ENCODE measurements at places on chromosomes 6 and 20.

DNA sequence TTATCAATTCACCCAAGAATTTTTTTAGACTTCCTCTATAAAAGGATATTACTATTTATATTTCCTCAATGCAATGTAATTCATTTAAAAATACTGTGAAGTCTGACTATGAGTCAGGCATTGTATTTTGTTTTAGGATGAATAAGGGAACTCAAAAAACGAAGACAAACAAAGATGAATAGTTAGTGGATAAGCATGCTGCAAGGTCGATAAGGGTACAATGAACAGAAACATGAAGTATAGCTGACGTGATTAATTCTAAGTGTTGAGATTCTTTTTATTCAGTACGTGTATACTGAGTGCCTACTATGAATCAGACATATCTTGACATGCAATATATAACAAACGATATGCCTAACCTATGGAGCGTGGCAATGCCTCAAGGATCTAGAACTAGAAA lies 105.4 kb downstream of the PDE10A start:
- DNase-seq = no peak

- no peak for DNase-seq
Measured at GRCh38 chr20:53713328-53714056, 119.9 kb upstream of the ZNF217 start.

DNA sequence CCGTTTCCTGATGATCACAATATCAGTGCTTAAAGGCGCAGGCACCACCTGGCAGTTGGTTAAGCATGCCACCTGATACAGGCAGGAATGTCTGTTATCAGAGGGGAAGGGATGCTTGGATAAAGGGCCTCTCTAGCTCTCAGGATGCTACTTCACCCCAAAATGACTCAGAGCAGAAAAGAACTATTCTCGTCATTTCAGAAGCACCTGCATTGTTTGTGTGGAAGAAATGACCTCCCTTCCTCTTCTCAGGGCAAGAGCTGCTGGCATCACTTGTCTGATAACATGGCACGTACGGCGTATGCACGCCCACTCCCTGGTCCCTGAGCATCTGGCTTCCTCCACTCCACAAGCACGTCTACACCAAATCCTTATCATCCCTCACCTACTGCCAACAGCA lies 47.3 kb downstream of the ATP9A start:
- no peak for DNase-seq

GRCh38 chr20:47459344-47460073 lies 42.2 kb upstream of the NCOA3 start:
- DNase-seq = no peak

DNA sequence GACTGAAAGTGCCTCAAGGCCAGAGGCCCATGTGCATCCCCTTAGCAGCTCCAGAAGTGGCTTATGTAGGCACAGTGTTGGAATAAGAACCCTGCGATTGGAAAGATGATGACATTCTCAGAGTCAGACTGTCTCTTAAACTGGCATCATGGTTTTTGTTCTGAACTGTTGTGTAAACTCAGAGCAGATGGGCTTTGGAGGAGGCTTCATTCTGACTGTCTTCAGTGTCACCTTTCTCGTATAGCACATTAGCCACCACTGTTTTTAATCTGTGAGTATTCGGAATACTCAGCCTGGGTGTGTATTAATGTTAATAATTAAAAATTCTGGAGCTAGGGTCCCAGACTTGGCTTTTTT lies 140.9 kb downstream of the JARID2 start:
- no peak for DNase-seq

- DNase-seq = no peak
Measured at GRCh38 chr6:113451049-113451448, 406.1 kb upstream of the MARCKS start.

DNA sequence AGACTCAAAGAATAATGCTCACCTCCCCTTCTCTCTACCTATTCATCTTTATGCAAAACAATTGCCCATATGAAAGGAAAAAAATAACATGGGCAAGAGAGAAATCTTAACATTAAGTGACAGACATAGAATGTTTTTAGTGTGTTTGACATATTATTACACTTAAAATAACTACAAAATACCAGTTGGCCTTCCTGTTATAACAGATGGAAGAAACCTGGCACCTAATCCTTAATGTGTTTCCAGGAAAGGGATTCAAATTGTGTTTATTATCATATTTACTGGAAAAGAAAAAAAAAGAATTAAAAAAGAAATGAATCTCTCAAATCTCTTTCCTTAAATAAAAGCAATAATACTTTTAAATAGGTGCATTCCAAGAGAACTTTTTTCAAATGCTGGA lies 158.6 kb downstream of the LAMP5 start:
- DNase-seq = no peak

DNA sequence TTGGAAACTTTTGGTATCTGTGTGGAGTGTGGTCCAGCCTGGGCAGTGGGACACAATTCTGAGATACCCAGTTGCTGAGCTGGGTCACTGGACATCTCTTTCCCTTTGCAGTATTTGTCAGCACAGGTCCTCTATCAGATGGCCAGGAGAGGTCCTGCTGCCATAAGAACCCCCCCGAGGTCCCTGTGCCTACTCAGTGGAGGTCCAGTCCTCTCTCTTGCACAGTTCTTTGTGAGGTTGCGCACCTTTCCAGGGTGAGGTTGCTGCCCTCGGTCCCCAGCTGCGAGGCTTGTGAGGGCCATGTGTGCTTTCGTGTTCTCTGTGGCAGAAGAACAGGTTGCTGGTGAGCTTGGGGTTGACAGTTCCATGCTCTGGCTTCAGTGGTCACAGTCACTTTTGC lies 320.6 kb downstream of the QKI start:
- DNase-seq = no peak

DNA sequence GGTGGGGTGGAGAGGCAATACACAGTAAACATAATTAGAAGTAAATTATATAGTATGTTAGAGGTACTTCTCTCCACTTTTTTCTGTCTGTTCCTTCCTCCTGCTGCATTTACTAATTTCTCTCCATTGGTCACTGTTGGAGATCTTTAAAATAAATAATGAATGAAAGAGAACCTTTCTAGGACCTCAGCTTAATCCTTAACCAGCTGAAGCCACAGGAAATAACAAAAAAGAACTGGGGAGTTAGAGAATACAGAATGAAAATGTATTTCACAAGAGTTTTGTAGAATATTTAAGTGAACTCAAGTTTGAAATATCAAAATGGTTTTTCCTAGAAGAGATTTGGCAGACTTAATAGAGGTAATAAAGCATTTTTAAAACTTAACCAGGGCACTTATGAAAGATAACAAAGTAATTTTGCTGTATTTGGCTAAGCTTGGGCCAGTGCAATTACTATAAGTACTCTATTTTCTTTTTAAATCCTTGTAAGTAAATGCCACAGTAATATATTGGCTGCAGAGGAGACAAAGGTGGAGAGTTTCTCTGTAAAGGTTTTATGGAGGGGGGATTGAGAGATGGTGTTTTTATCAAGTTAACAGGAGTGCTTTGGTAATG lies 405.0 kb downstream of the CDKAL1 start:
- no peak for DNase-seq

DNA sequence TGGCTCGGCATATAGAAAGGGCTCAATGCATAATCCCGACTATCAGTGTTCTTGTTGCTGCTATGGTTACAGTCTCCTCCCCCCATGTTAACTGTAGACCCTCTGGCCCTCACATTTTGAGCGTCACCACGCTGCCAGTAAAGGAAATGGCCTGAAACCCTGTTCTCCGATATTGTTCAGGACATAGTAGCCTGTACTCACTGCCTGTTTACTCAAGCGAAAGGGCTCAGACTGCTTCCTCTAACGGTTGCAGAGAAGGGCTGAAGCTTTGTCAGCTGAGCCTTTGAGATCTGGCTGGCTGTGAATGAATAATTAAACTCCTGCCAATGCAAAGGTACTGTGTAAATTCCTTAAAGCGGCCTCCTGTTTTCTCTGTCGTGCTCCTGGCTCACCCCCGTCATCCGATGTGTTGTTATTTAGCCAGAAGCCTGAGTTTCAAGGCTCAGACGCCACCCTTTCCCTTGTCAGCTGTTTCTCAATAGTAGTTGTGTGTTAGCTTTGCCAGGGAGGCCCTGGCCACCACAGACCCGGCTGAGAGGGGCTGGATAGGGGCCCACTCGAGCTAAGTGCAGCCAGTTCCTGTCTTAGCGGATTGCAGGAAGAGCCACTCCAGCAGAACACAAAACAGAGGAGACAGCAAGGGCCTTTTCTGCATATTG lies 31.2 kb upstream of the RALGAPA2 start:
- DNase-seq = no peak

DNA sequence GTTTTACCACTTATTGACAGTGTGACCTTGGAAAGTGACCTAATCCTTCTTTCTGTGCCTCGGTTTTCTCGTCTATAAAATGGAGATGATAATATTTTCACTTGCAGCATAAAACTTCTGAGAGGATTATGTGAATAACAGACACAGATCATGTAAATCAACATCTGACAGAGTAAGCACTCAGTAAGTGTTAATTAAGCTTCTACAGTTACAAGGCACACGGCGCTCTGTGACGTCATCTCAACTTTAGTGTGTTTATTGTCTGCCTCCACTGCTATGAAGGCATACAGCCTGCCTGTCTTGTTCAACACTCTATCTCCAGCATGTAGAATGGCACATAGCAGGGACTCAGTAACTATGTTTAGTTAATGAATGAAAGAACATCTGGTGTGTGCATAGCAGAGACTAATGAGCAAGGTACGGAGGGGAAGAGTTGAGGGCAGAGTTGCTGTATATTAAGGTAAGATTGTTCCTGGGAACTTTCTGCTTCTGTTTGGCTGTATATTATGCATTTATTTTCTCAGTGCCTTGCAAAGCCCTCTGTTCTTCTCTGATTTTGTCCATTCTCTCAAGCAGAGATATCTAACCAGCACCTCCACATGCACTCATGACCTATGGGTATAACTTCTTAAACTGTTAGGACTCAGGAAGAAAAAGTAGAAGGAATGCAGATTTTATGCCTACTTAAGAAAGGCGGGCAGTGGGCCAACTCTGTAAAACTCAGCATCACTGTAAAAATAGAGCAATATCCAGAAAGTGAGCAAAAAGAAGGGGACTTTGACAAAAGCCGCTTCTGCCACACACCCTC lies 66.4 kb upstream of the STMND1 start:
- DNase-seq = no peak

- no peak for DNase-seq
Measured at GRCh38 chr20:48892891-48893290, 28.6 kb upstream of the ARFGEF2 start.

GRCh38 chr20:16360668-16361067 lies 212.6 kb downstream of the KIF16B start:
- no peak for DNase-seq

DNA sequence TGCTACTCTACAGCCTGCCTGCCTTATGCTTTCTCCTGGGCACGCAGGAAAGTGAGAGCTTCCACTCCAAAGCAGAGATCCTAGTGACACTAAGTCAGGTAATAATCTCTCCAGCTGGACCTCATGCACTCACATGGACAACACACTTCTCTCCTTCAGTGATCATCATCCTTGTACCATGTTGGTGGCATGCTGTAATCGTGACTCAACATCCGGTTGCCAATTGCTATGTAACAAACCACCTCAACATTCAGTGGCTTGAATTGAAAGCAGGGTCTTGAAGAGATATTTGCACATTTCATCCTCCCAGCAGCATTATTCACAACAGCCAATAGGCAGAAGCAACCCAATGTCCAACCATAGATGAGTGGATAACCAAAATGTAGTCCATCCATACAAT lies 40.3 kb upstream of the PPP1R3G start:
- no peak for DNase-seq

DNA sequence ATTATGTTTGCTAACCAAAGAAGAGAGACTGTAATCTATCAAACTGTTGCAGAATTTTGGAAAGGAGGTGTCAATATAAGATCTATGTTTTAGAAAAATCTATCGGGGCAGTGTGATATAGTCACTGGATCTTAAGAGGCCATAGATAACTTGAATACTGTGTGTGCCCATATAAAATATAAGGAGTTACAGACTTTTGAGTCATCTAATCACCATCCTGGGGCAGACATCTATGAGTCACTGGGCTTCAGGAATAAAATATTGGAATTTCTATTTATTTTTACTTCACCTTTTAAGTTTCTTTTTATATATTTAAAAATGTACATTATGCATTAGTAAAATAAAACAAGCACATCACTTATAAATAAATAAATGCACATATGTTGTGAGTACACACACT lies 509.3 kb upstream of the MAN1A1 start:
- peak; percentile 4 for DNase-seq

- no peak for DNase-seq
Measured at GRCh38 chr6:13400772-13401171, 72.4 kb upstream of the TBC1D7 start.

GRCh38 chr6:8860671-8861070 lies 425.3 kb upstream of the SLC35B3 start:
- DNase-seq = no peak

GRCh38 chr20:36542516-36543183 lies 1.3 kb downstream of the MYL9 start:
- no peak for DNase-seq

DNA sequence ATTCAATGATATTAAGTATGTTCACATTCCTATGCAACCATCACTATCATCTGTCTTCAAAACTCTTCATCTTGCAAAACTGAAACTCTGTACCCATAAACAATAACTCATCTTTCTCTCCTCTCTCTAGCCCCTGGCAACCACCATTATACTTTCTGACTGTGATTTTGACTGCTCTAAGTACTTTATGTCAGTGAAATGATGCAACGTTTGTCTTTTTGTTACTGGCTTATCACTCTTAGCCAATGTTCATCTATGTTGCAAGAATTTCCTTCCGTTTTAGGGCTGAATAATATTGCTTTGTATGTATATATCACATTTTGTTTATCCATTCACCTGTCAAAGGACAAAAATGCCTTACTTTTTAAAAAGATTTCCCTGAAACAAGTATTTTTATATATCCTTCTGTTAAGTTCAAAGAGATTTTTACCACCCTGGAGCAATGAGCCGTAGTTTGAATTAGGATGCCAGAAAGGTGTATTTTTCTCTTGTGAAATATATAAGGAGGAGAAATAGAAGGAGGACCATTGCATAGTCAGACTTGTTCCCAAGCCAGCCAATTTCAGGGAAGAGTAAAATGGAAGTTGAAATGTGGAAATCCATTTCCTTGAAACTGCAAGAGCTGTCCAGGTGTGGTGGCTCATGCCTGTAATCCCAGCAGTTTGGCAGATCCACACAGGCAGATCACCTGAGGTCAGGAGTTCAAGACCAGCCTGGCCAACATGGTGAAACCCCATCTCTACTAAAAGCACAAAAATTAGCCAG lies 4.0 kb upstream of the CGAS start:
- DNase-seq = no peak

GRCh38 chr20:44646641-44647274 lies 4.7 kb downstream of the ADA start:
- peak; percentile 52 for DNase-seq

- DNase-seq = peak; percentile 14
Measured at GRCh38 chr20:6562111-6562510, 205.4 kb upstream of the BMP2 start.

All from AG08396 (cell line).